ENCODE measurements at places on chromosomes 1 and 21.

- peak; percentile 48 for DNase-seq
Measured at GRCh38 chr1:111140680-111140967, 601 bp downstream of the CEPT1 start.

DNA sequence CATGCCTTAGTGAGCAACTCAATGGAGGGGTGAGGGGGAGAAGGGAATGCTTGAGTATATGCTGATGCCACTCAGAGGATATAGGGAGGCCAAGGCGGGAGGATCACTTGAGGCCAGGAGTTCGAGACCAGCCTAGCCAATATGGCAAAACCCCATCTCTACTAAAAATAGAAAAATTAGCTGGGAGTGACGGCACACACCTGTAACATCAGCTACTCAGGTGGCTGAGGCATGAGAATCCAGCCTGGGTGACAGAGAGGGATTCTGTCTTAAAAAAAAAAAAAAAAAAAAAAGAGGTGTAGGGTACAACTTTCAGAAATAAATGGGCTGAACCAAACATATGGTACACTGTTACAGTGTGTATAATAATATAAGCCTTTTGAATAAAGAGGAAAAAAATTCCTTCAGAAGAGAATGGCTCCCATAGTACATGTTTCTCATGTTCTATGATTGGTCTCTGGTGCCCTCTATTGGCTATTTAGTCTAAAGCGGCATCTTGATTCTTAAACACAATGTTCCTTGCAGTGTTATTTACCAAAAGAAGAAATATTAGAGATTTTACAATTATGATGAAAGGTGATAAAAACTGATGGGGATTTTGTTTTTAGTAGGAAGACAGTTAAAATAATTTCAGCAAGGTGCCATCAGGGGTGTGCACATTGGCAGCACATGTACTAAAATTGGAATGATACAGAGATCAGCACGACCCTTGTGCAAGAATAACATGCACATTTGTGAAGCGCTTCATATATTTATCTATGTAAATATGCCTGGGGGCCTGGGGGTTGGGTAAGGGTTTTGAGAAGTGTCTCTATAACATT, 109.8 kb downstream of the PATJ start:
- DNase-seq: peak; percentile 68

- DNase-seq: no peak
Measured at GRCh38 chr1:234862360-234862943, 252.5 kb upstream of the IRF2BP2 start.

GRCh38 chr1:4310396-4310923, 343.9 kb upstream of the AJAP1 start:
- no peak for DNase-seq
